ENCODE measurements at places on chromosomes 11 and 22.

- no peak for DNase-seq
Observed at GRCh38 chr11:28353991-28354390, 245.8 kb downstream of the METTL15 start.

- DNase-seq: no peak
Observed at GRCh38 chr11:108616549-108616948, 23.0 kb upstream of the EXPH5 start.

DNA sequence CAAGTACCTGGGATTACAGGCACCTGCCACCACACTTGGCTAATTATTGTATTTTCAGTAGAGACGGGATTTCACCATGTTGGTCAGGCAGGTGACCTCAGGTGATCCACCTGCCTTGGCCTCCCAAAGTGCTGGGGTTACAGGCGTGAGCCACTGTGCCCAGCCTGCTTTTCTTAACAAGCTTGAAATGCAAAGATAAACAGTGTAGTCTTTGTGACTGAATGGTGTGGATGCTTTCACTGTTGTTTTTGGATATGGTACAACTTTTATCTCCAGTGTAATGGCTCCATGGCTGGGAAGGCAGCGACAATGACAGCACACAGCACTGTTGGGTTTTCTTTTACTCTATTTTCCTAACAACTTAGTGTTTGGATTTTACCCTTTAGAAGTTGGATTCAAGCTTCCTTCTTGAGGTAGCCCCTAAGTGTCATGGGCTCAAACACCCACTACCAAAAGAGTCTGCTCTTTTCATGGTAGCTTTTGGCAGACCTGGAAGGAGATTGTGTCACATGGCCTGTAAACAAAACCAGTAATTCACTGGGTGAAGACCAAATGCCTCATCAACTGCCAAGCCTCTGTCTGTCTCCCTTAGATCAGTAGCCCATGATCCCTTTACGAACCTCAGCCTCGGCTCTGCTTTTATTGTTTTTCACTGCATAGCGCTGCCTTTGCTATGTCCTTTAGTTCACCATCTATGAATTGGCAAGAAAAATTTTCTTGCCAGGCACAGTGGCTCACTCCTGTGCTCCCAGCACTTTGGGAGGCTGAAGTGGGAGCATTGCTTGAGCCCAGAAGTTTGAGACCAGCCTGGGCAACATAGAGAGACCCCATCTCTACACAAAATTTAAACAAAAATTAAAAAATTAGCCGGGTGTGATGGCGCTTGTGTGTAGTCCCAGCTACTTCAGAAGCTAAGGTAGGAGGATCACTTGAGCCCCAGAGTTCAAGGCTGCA, 6.4 kb downstream of the VPS51 start:
- no peak for DNase-seq

DNA sequence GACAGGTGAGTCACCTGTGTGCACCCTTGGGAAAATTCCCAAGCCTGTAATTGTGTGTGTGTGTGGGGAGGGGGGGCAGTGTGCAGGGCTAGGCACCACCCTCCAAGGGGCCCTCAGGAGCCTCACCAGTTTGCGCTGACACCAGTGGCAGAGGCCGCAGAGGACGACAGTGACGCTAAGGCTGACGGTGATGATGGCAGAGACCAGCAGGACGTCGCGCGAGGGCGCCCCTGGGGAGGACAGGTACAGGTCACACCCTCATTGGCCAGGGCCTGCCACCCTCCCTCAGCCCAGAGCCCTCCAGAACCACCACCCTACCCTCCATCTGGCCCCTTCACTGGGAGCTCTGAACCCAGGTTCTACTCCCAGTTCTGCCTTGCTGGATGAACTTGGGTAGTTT, 24.9 kb downstream of the SYT7 start:
- DNase-seq: no peak

Measured in activated naive CD4-positive, alpha-beta T cell treated with Interleukin-2 at 50 U/mL for 16 hours (primary cell).